ENCODE measurements at places on chromosomes 4 and X.

DNA sequence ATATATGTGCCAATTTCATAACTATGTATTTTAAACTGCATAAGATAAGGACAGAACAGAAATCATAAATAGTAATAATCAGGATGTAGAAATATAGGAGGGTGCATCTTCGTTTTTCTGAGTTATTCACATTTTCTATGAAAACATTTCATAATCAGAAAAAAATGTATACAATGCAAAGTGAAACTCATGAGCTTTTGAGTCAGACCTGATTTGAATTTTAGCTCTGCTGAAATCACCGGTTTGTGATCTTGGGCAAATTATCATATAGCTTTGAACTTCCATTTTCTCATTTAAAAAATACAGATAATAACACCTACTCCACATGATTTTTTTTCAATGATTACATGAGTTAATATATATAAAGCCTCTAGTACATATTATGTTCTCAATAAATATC lies 106.9 kb downstream of the KDR start:
- no peak for DNase-seq

DNA sequence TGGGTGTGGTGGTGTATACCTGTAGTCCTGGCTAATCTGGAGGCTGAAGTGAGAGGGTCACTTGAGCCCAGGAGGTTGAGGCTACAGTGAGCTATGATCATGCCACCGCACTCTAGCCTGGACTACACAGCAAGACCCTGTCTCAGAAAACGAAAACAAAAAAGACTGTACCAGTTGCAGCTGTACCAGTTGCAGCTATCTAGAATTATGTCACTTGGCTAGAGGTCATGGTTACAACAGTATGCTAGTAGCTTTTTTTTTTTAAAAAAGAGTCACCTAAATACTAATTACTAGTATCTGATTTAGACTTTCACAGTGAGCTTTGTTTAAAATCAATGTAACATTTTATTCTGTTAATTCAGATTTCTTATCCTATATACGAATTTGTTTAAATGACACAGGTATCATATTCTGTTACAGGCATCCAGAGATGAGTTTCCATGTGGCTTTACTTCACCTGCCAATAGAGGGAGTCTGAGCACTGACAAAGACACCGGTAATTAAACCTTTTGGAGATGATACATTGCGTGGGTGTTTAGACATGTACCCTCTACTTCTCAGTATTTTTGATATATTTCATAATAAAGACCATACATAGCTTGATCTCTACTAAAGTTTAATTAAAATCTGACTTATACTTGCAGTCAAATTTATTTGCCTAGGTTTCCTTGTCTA lies 100.2 kb upstream of the IL13RA1 start:
- no peak for DNase-seq

GRCh38 chrX:153499876-153500275 lies 5.1 kb downstream of the BGN start:
- DNase-seq: no peak

GRCh38 chr4:174429701-174430410 lies 92.4 kb downstream of the HPGD start:
- DNase-seq: no peak

- DNase-seq: no peak
Observed at GRCh38 chr4:26021417-26022345, 107.7 kb downstream of the SMIM20 start.

DNA sequence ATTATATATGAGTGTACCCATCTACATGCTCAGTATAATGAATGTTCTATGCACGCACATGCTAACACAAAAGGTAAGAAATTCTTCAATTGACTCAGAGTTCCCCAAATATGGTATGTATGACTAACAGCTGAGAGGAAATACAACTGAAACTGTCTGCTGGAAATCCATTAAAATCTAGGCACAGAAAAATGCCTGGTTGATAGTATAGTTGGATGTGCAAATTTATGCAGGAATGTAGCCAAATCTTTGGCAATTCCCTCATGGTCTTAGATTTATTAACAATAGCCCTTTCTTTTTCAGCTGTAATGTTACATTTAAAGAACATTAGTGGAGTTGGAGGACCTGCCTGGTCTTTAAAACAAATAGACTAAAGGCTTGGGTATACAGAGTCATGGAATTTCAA lies 5.5 kb downstream of the CAMK2D start:
- no peak for DNase-seq

- DNase-seq: no peak
Observed at GRCh38 chr4:25343671-25344070, 31.1 kb downstream of the ZCCHC4 start.

GRCh38 chr4:144861471-144861870 lies 215.5 kb downstream of the HHIP start:
- no peak for DNase-seq

- no peak for DNase-seq
Observed at GRCh38 chr4:102256321-102256720, 89.0 kb downstream of the SLC39A8 start.

DNA sequence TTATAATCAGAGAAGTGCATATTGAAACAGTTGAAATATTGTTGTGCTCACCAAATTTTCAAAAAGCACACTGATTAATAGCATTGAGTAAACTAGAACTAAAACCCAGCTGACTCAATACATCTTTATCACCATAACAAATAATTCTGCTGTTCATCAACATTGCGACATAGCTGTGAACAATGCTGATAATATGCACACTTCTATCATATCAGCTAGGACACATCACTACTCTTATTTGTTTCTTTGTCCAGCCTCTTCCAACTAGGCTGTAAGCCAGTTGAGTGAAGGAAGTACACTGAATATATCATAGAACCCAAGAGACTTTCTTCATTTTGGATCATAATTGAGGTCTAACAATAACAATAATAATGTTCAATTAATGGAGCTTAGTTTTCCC lies 349.7 kb downstream of the IQCM start:
- DNase-seq: no peak

- DNase-seq: no peak
Observed at GRCh38 chrX:7399373-7399772, 251.4 kb upstream of the PUDP start.

DNA sequence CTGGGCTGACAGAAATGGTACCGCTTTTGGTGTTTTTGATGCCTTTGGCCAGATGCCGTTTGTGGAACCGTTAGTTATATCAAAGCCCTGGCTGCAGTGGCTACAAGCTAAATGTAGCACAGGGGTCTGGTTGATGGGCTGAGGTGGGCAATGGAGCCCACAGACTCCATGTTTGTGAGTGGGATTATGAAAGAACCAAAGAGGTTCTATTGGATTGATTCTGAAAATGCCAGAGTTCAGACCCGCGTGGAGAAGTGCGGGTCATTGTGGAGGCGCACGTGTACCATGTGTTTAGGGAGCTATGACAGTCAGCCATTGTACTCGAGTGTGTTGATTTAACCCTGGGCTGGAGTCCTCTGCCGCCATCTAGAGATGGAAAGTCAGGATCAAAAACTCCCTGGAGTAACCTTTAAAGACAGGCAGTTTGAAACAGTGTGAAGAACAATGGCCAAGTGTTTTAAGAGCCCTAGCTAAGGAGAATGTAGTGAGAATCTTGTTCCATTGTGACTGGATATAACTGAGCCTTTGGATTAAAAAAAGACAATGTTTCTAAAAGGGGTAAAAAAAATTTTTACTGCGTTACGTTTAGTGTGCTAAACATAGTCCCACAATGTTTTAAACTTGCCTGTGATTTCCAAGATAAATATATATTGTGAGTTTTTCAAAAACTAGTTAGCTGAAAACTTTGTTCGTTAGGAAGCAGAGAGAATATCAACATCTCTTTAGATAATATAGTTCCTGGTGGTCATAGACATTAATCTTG lies 12.7 kb downstream of the ART3 start:
- DNase-seq: no peak

GRCh38 chrX:35890699-35891098 lies 28.8 kb upstream of the CFAP47 start:
- DNase-seq: no peak

GRCh38 chrX:150926791-150927190 lies 28.3 kb upstream of the CD99L2 start:
- DNase-seq: no peak

- DNase-seq: no peak
Observed at GRCh38 chr4:6448476-6449170, 23.8 kb downstream of the PPP2R2C start.

DNA sequence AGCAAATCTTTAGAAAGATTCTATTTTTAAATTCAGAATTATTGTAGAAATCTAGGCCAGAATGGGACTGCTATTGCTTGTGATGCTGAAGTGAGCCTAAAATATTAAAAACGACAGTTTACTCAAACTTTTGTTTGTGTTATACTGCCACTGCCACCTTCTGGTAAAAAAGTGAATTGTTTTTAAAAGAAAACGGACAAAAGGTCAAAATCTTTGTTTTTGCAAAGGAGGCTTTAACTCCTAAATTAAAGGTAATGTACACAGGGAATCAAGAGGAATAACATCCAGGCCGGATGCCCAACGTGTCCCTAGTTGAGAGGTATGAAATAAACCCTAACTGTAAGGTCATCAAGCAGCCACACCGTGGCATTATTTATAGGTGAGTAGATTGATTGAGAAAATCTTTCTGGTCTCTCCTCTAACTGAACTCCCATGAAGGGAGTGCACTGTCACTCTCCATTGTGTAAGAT lies 338.3 kb upstream of the GALNT7 start:
- no peak for DNase-seq

- no peak for DNase-seq
Observed at GRCh38 chrX:107293056-107293455, 86.6 kb downstream of the DNAAF6 start.

- peak; percentile 23 for DNase-seq
Observed at GRCh38 chr4:108345862-108346817, 177.4 kb upstream of the LEF1 start.

DNA sequence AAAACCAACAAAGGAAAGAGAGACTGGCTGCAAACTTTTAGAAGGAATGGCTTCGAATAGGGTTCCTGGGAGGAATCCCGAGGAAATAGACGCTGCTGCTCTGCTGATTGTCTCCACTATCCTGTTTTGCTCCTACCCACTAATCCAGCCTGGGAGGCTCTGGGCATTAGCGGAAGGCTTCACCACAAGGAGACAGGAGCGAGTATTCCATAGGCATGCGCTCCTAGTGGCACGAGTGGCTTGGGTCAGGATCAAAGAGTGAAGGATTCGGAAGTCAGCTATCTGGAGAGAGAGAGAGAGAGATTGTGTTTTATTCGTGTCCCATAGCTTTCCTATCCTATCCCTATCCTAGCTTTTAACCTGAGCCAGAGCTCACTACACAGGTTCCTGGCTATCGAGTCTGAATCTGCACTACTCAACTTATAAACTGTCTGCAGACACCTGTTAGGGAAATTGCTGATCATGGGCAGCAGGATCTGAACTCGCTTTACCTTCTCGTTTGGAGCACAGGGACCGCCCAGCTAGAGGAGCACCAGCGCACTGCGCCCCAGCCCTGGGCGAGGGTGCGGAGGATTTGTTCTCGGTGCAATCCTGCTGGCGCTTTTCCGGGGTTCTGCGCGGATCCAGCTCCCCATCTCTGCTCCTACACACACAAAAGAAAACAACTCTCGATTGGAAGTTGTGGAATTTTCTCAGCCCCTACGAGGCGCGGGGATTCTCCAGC lies 740 bp upstream of the NPY2R start:
- no peak for DNase-seq

DNA sequence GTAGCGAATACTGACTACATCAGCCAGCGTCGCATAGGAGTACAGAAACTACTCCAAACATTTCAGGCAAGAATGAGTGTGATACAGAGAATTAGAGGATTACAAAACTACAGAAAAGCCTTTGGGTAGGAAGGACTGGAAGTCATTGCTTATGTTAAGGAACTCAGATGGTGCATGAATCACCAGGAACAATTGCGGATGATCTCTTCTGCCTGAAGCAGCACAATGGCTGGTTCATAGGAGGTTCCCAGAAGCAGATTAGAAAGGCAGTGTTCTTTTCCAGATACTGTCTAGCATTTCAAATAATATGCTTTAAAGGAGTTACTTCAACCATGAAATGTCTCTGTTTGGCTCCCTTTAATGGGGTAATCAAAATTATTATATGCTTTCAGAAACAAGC lies 42.5 kb upstream of the MAP9 start:
- DNase-seq: no peak

- DNase-seq: no peak
Observed at GRCh38 chr4:103268746-103269145, 70.6 kb upstream of the CENPE start.

- DNase-seq: no peak
Observed at GRCh38 chr4:83083925-83084475, 30.5 kb downstream of the PLAC8 start.

GRCh38 chr4:125125276-125125675 lies 189.5 kb upstream of the FAT4 start:
- DNase-seq: no peak

GRCh38 chr4:95465010-95465409 lies 83.8 kb downstream of the UNC5C start:
- no peak for DNase-seq

DNA sequence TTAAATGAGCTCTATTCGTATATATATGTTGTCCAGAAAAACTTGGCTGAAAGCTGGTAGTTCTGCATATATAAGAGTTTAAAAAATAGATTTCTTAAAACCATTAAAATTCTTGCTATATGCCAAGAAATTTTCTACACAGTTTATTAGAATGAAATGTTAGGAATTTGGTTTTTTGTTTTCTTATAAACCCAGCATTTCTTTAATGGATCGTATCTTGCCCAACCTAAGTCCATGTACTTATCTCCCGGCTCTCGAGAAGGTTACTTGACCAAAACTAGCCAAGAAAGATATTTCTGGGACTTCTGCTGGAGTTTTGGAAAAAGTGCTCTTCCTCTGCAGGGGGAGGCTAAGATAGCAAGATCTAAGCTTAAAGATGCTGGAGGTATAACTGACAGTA lies 4.7 kb upstream of the ASB5 start:
- DNase-seq: no peak

DNA sequence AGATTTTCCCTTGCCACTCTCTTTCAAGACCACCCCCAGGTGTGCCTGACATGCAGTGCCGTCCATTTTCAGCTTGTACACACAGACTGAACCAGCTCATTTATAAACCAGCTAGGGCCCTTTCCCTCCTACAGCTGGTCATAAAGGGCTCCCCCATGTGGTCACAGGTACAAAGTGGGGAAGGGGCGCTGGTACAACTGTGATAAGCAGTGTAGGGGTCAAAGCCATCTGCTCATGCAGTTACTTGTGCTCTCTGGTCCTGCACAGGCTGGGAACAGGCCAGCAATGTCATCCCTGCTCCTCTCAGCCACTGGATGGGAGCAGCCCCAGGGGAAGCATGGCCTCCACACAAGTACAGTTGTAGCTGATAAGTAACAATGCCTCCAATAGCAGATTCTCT lies 20.6 kb downstream of the GABRQ start:
- no peak for DNase-seq

DNA sequence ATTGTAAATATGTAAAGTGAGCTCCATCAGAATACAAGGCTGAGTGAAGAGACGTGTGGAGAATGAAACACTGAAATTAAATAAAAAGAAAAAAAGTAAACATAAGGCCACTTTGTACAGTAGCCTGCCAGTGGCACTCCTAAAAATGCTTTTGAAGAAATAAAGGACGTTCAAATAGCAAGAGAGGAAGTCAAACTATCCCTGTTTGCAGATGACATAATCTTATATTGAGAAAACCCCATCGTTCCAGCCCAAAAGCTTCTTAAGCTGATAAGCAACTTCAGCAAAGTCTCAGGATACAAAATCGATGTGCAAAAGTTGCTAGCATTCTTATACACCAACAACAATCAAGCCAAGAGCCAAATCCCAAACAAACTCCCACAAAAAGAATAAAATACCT lies 24.2 kb downstream of the RASSF6 start:
- no peak for DNase-seq

GRCh38 chrX:153766871-153767673 lies 3.0 kb downstream of the PLXNB3 start:
- DNase-seq: no peak

Measured in AG04449 (cell line).